ENCODE measurements at places on chromosomes 4 and X.

DNA sequence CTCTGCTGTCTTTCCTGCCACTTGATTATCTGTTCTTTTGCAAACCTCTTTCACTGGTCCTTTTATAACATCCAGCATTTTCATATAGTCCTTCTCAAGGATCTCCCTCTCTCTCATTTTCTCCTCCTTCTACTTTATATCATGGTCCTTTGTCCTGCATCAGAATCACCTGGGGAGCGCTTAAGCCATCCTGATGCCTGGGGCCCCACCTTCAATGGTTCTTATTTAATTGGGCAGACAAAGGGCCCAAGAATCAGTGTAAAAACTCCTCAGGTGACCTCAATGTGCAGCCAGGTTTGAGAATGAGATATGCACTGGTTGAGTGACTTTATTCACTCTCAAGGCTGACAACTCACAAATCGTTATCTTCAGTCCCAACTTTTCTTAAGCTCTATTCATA, 283.9 kb downstream of the UNC5C start:
- DNase-seq = no peak

DNA sequence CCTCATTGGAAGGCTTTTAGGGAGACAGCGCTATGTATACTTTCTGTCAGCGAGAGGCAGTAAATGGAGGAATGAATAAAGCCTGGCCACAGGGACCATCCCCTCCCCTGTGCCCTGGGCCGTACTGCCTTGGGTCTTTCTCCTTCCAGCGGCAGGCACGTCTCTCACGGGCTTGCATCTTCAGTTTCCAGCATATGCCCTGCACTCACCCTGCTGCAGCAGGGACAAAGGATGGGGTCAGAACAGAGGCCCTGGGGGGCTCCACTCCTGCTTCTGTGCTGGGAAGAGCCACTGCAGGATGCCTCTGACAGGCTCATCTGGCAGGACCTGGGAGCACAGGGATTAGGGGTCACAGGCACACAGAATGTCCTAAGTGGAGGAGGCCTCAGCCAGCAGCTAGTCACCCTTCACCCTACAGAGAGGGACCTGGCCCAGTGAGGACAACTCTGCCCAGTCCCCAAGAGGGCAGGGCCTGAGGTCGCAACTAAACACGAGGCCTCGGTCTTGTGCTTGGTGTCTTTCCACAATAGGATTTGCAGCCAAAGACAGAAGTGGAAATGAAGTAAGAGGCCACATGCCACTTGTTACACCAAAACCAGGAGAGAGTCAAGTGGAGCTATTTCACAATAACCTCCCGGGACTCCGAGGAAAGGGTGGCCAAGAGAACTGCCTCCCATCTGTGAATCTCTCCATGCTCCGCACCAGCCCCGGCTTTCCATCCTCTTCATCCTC, 150.8 kb downstream of the AFAP1 start:
- DNase-seq = no peak

- DNase-seq = peak; percentile 18
Observed at GRCh38 chr4:123390846-123391456, 5.6 kb upstream of the SPRY1 start.

DNA sequence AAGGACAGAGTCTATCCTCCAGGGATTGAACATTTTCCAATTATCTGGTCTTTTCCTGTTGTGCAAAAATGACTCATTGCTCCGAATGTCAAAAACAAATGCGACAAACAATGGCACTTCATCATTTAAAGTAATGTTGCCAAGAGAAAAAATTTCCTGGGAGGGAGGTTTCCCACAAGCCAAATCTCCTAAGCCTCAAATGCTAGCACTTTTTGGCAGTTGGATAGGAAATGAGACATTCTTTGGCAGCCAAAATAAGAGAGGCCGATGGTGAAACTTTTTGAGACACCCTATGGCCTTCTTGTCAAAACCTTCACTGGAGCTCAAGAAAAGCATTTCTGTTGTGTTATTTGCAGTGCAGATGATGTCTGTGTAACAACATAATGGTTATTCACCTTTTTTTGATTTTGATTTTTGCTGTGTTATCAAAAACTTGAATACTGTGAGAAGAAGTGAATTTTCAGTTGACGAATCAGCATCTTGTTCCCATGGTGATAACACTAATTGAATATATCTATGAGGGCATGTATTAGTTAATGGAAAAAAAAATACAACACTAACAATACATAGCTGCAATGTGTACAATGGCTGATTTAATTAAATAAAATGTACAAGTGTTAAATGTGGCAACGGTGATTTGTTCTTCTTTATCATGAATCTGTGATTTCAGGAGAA, 333.8 kb downstream of the ANK2 start:
- no peak for DNase-seq

All from activated CD4-positive, alpha-beta T cell treated with anti-CD3 and anti-CD28 coated beads, Interleukin-10, Interleukin-2, amounts not matched to agents 100 ng/mL and 50 ng/mL, durations not matched to agents 16 hours and 8 hours (primary cell).